Lung (tissue), 17 donors: ENCODE measurements at places on chromosomes 5 and 9.

GRCh38 chr5:159858871-159859270 lies 57.4 kb upstream of the ADRA1B start:
- DNase-seq = no peak

GRCh38 chr5:106755789-106756188 lies 914.9 kb downstream of the EFNA5 start:
- no peak for DNase-seq

DNA sequence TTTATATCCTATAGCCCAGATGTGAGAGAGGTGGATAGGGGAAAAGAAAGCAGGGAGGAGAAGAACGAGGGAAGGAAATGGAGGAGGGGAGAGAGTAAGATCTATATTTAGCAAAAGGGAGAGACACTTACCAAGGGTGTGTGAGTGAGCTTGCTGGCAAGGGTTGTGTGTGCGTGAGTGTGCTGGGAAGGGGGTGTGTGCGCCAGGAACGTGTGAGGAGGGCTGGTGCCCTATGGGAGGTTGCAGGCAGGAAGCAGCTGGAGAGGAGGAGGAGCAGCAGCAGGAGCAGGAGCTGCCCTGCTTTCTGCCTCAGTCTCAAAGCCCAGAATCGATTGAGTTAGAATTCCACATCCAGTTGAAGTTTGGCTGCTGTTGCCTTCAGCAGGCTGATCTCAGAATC lies 148.3 kb upstream of the RUSC2 start:
- peak; percentile 65 for DNase-seq

- peak; percentile 99 for DNase-seq
Observed at GRCh38 chr5:116626272-116626723, 51.7 kb upstream of the SEMA6A start.

DNA sequence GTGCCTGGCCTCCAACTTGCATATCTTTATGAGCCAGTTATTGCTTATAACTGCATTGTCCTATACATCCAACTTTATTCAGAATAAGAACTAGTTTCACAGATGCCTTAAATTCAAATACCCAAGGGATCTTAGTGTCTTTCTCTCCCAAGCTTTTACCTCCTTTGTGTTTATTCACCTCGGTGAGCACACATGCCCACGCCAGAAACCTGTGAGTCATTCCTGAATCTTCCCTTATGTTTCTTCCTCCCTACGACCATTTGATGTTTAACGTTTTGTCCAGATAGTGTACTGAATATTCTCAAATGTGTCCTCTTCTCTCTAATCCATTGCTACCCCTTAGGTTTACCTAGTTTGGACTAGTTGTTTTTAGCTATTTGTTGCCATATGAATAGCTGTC lies 55.5 kb upstream of the MEGF10 start:
- no peak for DNase-seq

- DNase-seq = peak; percentile 89
Observed at GRCh38 chr5:159207686-159208513, 1.5 kb downstream of the RNF145 start.

DNA sequence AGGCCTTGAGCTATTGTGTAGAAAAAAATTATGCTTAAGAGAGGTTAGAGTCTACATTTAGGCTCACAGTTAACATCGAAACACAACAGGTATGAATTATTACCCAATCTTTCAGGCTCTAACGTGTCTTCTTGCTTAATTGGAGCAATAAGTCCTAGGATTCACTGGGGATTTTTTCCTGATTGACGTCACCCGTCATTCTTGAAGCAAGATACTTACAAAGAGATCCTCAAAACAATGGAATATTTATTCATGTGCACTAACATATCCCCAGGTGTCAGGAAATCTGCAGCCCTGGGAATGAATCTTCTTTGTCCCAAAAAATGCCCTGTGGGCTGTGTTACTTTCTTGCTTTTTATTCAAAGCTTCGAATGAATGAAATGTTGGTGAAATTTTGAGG lies 413.5 kb downstream of the NFIB start:
- DNase-seq = no peak

DNA sequence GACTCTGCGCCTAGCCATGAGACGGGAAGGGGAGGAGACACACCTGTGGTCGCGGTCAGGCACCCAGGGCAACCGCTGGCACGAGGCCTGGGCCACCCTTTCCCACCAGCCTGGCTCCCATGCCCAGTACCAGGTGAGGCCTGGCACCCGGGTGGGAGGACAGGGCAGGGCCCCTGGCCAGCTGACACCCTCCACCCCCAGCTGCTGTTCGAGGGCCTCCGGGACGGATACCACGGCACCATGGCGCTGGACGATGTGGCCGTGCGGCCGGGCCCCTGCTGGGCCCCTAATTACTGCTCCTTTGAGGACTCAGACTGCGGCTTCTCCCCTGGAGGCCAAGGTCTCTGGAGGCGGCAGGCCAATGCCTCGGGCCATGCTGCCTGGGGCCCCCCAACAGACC lies 5.0 kb downstream of the MAMDC4 start:
- DNase-seq = no peak

GRCh38 chr5:87029951-87030350 lies 237.7 kb upstream of the RASA1 start:
- DNase-seq = no peak

- no peak for DNase-seq
Observed at GRCh38 chr5:54362992-54363625, 52.7 kb upstream of the ARL15 start.

GRCh38 chr5:643811-644271 lies 31.7 kb downstream of the CEP72 start:
- DNase-seq = no peak

- no peak for DNase-seq
Observed at GRCh38 chr9:113658545-113658895, 195.0 kb downstream of the RGS3 start.

DNA sequence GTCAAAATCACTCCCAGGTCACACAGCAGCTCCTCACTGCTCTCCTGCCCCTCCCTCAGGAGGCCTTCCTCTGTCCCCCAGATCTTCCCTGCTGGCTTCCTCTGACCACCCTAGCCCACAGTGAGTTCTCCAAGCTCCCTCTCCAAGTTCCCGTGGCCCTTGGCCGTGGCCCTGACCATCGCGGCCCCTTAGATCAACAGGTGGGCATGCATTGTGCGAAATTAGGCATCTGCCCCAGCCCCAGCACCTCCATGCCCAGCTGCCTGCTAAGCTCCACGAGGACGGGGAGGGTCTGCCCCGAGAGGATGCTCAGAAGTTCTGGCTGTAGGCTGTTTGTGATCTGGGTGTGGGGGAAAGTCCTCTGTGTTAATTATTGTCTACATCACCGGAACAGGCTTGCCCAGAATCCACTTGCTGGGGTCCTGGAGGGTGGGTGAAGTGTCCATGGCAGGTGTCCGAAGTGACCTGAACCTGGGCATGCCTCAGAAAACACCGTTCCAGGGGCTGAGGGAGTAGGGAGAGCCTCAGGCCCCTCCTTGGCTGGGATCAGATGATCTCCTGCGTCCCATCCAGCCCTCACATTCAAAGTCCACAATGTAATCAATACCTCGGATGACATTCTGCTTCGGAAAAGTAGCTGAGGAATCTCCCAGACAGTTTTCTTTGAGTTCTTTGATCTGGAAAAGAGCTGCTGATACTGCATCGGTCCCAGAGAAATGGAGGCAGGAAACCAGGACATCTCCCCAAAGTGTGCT lies 194.8 kb downstream of the PAX5 start:
- DNase-seq = no peak

GRCh38 chr5:37717613-37718431 lies 122.0 kb downstream of the GDNF start:
- peak; percentile 93 for DNase-seq

DNA sequence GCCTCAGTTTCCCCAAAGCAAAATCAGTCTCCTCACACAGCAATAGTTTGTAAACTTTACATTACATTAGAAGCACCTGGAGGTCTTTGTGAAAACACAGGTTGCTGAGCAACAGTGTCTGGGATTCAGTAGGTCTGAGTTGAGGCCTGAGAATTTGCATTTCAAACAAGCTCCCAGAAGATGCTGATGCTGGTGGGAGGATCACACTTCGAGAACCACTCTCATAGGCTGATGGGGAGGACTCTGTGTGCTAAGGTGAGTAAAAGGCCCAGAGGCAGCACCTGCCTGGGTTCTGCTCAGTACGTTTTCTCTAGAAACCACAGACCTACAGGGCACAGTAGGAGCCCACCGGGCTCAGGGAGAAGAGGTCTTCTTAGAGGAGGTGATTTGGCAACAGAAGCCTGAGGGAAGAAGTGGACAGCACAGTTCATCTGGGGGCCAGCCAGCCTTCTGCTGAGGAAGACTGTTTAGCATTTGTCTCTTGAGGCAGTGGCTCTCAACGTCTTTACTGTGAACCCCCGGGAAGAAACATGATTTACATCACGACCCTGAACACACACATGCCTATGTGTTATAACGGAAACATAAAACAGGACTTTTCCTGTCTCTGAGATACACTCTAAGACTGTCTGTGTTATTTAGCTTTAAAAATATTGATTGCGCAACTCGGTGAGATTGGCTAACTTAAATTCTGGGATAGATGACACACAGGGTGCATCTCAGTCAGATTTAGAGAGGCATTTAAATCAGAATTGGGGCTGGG lies 24.8 kb upstream of the DENND1A start:
- no peak for DNase-seq

DNA sequence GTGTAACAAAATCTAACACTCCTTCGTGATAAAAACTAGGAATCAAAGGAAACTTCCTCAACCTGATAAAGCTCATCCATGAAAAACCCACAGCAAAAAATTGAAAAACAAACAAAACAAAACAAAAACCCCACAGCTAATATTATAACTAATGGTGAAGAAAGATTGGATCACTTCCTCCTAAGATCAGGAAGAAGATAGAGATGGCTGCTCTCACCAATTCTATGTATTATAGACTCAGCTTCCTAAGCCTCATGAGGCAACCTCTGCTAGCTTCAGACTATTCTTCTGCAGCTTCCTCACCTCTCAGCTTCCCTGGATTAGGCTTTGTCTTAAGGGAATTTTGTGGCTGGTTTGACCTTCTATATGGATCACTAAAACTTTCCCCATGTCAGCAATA lies 40.1 kb downstream of the PHAX start:
- no peak for DNase-seq

DNA sequence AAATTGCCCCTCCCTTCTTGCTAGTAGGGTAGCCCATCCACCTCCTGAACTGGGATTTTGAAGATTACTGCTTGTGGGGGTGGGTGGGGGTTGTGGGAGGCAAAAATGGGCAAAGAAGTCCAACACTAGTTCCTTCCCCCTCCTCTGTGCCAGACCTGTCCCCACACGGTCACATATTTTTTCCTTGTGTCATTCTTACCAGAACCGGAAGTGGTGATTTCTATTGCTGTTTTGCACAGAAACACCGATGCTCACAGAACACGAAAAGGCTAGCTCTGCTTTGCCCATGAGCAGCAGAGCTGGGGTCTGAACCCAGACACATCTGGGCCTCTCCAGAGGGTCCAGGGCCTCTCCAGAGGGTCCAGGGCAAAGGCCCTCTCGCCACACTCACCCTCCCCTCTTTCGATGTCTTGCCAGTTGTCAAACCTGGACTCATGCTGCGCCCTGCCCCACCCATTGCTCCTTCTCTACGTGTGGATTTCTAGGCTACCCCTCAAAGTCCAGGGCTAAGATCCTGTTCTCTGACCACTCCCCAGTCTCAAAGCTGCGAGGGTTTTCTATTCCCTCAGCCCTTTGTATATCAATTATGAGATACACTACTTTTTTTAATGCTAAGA lies 264.4 kb upstream of the MSX2 start:
- no peak for DNase-seq

- DNase-seq = no peak
Observed at GRCh38 chr5:149113669-149114068, 27.6 kb upstream of the ABLIM3 start.

GRCh38 chr9:134175291-134175807 lies 11.0 kb upstream of the RNU6ATAC start:
- no peak for DNase-seq

DNA sequence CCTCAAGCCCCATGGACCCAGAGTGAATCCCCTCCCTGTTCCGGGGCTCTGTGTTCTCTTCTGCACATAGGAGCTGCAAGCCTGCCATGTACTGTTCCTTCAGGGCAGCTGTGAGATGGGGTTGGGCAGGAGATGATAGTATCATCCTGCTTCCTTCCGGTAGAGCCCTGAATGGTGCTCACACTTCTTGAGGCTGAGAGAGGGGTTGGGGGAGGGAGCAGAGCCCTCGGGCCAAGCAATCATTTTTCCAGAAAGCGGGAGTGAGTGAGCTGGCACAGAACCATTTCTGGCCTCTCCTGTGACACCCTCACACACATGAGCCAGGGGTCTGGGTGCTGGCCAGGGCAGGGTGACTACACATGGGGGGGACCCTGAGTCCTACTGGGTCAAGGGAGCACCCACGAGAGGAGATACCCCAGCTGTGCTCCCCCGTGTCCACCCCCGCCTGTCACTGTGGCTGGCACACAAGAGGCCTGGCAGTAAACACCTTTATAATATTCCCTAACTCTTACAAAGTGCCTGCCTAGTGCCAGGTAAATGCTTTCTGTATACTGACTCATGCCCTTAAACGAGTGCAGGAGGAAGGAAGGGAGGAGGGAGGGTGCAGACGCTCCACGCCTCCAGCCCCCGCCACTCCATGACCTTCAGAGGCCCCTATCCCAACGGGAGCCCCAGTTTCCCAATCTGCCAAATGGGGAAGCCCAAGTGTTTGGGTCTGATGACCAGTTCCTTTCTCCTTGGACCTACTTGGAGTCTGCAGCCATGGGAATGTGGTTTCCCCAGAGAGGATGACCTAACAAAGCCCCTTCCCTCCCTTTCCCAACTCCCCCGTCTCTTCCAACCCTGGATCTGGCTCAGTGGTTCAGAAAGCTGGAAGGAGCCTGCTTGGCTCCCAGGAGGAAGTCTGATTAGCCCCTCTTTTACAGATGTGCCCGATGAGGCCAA lies 15.5 kb downstream of the AKNA start:
- DNase-seq = no peak

DNA sequence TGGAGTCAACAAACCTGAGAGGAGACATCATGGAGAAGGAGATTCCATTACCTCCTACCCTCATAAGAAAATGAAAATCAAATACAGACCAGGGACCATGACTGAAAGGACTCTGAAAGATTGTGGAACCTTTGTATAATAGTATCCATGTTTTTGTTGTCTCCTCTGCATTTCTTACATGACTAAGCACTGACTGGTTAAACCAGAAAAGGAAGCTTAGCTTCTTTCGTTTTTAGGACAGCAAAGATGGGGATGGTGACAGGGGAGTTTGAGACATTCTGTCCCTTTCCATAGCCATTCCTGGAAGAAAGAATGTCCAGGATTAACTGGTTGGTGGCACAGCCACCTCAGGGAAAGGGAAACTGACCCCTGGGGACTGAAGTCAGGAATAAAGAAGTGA lies 22.2 kb downstream of the ITGA1 start:
- DNase-seq = no peak

GRCh38 chr5:45512521-45512920 lies 183.7 kb downstream of the HCN1 start:
- DNase-seq = no peak

GRCh38 chr5:2782658-2783057 lies 31.2 kb upstream of the IRX2 start:
- DNase-seq = no peak

DNA sequence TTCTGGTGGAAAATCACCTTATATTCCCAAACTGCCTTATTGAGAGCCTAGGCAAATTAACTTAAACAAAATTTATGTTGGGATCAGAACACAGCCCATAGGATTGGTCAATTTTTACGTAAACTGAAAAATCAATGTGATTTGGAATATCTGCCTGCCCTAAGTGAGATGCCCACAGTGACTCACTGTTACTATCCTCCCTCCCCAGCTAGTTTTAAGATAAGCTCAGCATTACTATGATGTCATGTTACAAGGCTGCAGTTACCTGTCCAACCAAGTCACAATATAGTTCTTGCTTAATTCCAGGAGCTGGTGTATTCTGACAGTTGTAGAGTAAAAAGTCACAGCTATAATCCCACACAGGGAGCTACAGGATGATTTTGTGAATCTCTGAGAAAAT lies 23.1 kb downstream of the SKP1 start:
- no peak for DNase-seq
